ENCODE measurements at places on chromosomes 6 and 20.

DNA sequence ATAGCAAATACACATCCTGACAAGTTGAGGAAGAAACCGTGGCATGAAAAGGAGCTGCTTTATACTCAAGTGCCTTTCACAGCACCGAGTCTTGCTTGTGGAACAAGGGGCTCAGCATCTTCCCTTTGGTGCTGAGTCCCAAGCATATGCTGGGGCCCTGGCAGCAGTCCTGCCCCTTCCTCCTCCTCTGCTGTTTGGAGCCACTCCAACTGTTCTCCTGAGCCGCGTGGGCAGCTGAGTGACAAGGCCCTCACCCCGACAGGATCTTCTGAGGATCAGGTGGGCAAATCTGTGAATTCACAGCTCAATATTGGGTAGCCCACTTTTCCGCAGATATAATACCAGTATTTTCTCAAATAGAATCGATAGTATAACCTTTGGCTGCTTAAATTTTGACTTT is 24.7 kb downstream of the DACT2 start:
- DNase-seq: no peak

DNA sequence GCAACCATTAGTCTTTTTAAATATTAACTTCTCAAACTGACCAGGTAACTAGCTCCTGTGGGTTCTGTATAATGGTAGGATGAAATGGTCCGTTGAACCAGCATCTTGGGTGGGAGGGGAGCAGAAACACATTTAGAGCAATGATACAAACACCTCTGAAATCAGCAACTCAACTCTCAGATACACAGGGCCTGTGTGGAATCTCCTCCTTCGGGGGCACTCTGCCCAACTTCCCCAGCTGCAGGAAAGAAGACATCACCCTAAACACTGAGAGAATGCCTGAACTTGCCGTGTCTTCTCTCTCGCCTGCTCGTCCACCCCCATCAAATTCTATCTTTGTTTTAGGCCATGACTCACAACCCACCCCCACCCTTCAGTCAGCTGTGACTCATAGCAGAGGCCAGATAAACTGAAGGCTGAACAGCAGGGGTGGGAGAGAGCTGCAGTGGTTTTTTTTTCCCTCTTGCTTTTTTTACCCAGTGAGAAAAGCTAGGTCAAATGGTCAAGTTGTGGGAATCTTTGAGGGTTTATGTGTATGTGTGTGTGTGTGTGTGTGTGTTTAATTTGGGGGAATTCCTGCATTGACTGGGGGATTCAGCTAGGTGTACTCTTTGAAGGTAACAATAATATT is 593.4 kb upstream of the JAG1 start:
- no peak for DNase-seq

DNA sequence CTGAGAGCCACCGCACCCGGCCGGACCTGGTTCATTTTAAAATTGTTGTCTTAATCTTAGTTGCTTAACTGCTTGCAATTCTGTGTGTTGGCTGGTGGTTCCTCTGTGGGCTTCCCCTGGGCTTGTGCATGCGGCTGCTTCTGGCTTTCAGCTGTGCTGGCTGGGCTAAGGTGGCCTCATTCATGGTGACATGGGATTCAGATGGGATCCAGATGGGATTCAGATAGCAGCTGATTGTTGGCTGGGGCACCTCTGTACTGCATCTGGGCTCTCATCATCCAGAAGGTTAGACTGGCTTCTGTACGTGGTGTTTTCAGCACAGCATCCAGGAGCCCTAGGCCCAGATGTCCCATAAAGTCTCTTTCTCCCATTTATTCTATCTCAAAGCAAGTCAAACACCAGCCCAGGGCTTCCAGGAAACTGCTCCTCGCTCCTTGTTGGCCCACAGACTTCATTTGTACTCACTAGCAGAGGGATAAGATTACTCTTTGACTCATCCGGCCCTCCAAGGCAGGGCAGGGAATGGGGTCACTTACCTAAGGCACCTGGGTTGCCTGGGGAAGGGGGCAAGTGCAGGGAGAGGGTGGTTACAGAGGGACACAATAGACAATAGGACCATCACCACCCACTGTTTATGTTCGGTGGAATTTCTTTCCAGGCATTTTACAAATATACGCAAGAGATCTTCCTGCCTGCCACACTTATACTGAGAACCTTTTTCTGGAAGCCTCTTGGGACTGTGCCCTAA is 10.2 kb upstream of the PEDS1 start:
- no peak for DNase-seq

- DNase-seq: no peak
These were observed 84.5 kb downstream of the SLC16A10 start for GRCh38 chr6:111171577-111172400.

Data from NCI-H1092 (cell line).